ENCODE measurements at places on chromosomes 7 and 10.

DNA sequence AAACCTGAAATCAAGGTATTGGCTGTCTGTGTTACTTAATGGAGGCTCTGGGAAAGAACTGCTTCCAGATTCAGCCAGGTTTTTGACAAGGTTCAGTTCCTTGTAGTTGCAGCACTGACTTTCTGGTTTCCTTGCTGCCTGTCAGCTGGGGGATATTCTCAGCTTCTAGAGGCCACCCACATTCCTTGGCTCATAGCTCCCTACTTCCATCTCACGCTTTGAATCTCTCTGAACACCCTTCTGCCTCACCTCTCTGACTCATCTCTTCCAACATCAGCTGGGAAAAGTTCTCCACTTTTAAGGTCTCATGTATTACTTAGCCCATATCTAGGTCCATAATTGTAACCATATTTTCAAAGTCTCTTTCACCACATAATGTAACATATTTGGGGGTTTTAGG is 22.9 kb upstream of the GPR22 start:
- no peak for DNase-seq

- DNase-seq = no peak
Observed at GRCh38 chr7:40822861-40823260, 688.1 kb downstream of the SUGCT start.

DNA sequence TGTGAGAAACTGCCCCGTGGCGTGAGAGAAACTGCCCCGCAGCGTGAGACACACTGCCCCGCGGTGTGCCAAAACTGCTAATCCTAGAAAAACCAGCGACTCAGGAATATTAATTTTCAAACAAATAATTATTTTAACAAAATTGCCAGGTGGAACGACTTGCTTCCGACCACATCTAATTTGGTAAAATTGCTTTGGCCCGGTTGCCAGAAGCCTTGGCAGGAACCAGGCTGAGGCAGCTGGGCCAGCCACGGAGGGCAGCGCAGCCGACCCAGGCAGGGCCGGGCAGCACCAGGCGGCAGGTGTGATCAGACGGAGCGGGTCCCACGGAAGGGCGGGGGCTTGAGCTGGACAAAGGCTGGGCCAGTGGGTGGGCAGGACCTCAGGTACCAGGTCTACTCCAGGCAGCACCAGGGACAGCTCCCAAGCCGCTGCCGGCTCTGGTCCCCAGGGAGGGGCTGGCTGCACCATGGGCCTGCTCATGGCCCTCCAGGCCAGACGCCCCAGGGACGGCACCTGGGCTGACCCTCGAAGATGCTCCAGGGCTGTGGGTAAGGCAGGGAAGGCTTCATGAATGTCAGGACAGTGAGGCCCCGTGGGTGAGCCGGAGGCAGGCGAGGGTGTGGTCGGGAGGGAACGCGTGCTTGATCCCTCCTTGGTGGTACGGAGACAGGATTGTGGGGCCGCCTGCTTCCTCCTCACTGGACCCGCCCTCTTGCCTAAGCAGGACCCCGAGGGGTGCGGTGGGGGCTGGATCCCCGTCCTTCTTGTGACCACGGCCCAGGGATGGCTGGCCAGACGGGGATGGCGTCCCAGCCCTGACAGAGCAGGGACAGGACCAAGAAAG is 7.7 kb upstream of the ADGRA1 start:
- no peak for DNase-seq

GRCh38 chr10:53846809-53847208 is 954.2 kb downstream of the PCDH15 start:
- DNase-seq = no peak

- no peak for DNase-seq
Observed at GRCh38 chr10:26439406-26440087, 1.4 kb downstream of the APBB1IP start.

DNA sequence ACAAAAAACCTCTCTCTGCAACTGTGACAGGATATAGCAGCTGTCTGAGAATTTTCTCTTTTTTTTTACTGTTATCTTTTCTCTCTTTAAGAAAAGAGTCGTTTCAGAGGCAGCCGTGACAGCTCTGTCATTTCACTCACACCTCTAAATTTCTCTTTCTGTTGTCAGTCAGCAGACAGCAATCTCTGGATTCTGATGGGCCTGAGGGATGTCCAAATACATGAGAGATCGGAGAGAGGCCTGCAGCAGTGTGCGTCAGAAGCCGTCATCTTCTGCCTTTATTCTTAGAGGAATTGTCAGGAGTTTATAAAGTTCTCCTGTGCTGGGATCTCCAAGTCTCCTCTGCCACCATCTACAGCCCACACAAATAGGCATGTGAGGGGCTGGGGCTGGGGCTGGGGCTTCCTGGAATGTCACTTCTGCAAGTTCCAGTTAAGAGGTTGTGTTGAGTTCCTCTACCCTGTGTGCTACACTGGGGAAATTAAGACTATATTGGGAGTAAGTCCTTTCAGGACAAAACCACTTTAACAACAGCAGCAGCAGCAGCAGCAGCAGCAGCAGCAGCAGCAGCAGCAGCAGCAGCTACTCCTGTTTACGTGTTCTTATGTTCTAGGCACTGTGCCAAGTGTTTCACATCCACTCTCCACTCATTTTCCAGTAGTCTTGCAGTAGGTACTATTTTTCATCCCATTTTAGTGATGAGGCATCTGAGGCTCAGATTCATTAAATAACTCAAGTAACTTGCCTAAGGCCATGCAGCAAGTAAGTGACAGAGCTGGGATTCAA is 541.3 kb downstream of the LRMDA start:
- no peak for DNase-seq

DNA sequence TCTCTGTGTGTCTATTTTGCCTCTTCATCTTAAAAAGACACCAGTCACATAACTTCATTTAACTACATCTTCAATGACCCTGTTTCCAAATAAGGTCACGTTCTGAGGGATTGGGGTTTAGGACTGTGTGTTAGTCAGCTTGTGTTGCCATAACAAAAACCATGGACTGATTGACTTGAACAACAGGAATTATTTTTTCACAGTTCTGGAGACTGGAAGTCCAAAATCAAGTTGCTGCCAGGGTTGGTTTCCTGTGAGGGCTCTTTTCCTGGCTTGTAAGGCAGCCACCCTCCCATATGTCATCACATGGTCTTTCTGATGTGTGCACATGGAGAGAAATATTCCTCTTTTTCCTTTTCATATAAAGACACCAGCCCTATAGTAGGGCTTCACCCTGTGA is 55.3 kb downstream of the REEP3 start:
- no peak for DNase-seq

- no peak for DNase-seq
Observed at GRCh38 chr7:81745637-81746036, 24.2 kb downstream of the HGF start.

GRCh38 chr10:35639021-35639727 is 2.9 kb downstream of the FZD8 start:
- no peak for DNase-seq

DNA sequence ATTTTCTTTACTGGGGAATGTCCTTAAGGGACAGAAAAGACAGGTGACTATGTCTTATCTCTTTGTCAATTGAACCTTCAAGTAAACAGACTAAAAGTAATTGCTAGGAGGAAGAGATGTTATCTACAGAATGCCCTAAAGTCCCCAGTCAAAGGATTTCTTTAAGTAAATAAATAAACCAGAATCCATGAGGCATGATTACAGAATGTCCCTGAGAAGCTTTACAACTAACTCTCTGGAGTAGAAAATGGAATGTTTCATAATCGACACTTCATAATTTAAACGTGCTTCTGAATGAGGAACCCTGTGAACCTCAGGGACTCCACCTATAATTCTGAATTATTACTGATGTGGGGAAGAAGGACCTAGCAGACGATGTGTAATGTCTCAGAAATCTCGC is 187.9 kb upstream of the IMMP2L start:
- DNase-seq = no peak

GRCh38 chr10:71712572-71713134 is 6.9 kb downstream of the C10orf105 start:
- peak; percentile 19 for DNase-seq

DNA sequence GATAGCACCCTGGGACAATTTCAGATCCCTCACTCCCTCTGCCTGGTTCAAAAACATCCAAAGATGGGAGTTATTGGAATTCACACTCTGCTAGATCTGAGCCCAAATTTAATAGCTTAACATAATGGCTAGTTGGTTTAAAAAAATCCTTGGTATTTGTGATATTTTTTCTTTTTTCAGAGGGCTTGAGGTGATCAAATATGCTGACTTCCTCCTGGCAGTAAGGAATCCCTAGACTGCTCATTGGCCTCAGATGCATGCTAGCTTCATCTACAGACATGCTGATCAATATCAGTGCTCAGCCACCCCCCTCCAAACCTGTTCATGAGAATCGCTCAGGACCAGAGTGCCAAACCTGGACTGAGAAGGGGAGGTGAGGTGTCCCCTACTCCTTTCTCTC is 74.7 kb upstream of the PLPP4 start:
- DNase-seq = no peak

DNA sequence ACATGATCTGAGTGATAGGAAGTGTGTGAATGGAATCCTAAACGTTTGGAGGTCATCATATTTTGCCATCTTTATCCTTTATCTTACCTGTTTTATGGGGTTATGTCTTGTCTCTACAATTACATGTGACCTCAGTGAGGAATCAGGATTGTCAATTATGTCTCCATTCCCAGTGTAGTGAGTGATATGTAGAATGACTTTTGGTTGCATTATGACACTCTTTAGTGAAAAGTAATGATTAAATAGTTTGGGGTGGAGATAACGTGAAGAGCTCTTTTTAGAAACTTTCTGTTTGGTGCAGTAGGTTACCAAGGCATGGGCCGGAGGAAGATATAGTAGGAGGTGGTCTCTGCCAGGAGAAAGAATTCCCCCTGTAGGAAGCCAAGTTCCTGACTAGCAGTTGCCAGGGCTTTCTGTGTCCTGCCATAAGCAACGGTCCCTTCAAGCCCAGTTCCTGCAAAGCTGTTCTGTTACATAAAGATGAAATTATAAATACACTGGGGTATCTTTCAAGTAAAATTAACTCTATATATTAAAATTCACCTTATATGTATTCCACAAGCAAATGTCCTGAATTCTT is 228.2 kb downstream of the NSUN6 start:
- DNase-seq = no peak

- no peak for DNase-seq
Observed at GRCh38 chr7:54888067-54888733, 129.2 kb upstream of the SEC61G start.

- DNase-seq = no peak
Observed at GRCh38 chr10:79938728-79939406, 10.0 kb downstream of the SFTPD start.

- DNase-seq = no peak
Observed at GRCh38 chr7:7764520-7765396, 46.4 kb upstream of the RPA3 start.

- DNase-seq = no peak
Observed at GRCh38 chr7:95642173-95642572, 45.9 kb upstream of the PDK4 start.

DNA sequence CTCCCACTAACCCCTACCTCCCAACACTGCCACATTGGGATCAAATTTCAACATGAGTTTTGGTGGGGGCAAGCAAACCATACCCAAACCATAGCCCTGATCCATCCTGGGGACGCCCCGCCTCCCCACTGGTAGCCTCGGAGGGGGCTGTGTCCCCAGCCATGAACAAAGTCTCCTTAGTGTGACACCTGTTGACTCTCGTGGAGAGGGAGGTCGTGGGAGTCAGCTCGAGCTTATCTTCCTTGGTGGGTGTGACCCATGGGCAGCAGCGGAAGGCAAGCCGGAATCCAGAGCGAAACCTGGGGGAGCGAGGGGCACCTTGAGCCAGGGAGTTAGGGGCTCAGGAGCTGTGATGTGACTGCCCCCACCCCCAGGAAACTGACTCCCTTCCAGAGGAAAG is 11.9 kb downstream of the TACR2 start:
- no peak for DNase-seq

GRCh38 chr10:102286216-102286615 is 40.9 kb downstream of the GBF1 start:
- no peak for DNase-seq

- DNase-seq = no peak
Observed at GRCh38 chr7:112802406-112802805, 12.2 kb upstream of the TMEM168 start.

- DNase-seq = no peak
Observed at GRCh38 chr10:74088722-74089121, 61.9 kb downstream of the AP3M1 start.

DNA sequence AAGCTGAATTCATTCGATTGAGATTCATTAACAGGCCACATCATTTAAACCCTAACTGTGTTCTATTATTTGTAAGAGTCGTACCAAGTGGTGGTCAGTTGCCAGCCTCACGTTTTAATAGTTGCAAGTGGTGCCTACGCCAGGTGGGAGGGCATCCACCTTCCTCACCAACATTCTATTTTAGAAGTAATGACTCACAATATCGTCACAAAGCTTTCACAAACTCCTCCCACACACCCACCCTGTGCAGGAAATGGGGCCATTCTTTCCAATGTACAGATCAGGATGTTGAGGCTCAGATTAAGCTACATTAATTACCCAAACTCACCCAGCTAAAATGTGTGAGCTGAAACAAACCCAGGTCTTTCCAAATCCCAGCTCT is 77.3 kb upstream of the SAMD8 start:
- no peak for DNase-seq

DNA sequence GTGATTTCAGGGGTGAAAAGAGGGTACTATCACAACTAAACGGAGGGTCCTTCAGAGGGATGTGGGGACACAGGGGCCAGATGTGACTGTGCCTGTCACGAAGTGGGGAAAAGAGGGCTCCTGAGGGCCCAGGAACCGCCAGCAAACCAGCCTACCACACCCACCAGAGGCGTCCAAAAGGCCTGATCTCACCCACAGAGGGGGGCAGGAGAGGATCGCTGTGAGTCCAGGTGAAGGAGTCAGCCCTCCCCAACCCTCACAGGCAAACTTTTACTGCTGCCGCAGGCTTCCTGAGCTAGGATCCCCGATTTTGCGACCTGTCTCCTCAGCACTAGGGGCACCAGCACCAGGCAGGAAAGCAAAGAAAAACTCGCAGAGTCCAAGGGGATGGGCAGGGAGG is 64.7 kb downstream of the HIPK2 start:
- DNase-seq = no peak

- DNase-seq = no peak
Observed at GRCh38 chr10:89651916-89652573, 7.0 kb upstream of the PANK1 start.

DNA sequence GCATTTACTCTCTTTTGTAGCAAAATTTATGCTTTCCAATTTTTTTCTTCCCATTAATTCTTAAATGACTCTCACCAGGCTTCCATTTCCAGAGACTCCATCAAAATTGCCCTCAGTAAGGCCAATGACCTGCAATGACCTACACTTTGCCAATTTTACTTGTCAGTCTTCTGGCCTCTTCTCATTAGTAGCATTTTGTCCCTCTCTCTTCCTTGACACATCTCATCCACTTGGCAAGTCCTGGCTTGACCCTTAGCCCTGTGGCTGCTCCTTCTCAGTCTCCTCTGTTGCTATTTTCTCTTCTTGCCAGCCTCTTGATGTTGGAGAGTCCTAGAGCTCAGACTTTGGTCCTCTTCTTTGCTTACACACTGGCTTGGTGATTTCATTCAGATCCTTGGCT is 166.1 kb upstream of the MTPN start:
- DNase-seq = no peak

Data from stimulated activated CD8-positive, alpha-beta memory T cell treated with anti-CD3 and anti-CD28 coated beads, Interleukin-4, amount 100 ng/mL, for 1 hour (primary cell).